ENCODE measurements at places on chromosomes 7 and 10.

DNA sequence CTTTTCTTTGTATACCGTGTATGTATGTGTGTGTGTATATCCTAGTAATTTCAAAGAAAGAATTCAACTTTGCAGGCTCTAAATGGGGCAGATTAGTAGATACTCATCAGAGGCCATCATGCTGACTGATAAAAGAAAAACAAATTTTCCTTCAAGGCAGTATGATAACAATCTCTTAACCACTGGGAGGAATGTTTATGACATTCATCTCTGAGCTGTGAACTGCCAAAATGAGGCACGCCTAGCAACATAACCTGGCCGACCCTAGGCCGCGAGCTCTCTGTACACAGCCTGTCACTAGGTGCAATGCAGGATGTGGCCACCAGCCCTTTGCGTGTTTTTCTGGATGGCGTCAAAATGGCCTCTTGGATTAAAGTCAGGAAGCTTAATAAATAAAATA is 343.7 kb upstream of the GALNT17 start:
- no peak for DNase-seq

GRCh38 chr10:124342821-124343170 is 75.9 kb downstream of the OAT start:
- no peak for DNase-seq

GRCh38 chr7:105752671-105753275 is 123.6 kb downstream of the ATXN7L1 start:
- DNase-seq: no peak

- DNase-seq: no peak
Observed at GRCh38 chr7:120792861-120793130, 65.1 kb downstream of the TSPAN12 start.

- no peak for DNase-seq
Observed at GRCh38 chr7:1715331-1715625, 45.2 kb downstream of the ELFN1 start.

GRCh38 chr10:113033991-113034390 is 83.9 kb downstream of the TCF7L2 start:
- no peak for DNase-seq

DNA sequence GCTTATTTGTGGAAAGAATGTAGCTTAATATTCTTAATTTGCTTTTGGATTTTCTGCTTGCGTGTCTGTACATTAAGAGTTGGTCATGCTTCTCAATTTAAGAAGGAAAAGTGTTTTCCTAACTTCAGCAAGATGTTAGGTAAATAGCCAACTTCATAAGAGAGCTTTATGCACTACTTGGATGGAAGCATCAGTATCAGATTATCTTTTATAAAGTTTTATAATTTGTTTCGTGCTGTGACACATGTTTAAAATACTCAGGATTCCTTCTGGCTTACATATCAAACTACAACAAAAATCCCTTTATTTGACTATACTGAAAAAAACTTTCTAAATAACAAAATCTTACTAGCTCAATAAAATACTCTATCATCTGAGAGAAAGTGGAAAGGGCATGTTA is 34.8 kb upstream of the AGR2 start:
- DNase-seq: no peak

GRCh38 chr10:86486856-86487255 is 34.7 kb downstream of the WAPL start:
- DNase-seq: no peak

DNA sequence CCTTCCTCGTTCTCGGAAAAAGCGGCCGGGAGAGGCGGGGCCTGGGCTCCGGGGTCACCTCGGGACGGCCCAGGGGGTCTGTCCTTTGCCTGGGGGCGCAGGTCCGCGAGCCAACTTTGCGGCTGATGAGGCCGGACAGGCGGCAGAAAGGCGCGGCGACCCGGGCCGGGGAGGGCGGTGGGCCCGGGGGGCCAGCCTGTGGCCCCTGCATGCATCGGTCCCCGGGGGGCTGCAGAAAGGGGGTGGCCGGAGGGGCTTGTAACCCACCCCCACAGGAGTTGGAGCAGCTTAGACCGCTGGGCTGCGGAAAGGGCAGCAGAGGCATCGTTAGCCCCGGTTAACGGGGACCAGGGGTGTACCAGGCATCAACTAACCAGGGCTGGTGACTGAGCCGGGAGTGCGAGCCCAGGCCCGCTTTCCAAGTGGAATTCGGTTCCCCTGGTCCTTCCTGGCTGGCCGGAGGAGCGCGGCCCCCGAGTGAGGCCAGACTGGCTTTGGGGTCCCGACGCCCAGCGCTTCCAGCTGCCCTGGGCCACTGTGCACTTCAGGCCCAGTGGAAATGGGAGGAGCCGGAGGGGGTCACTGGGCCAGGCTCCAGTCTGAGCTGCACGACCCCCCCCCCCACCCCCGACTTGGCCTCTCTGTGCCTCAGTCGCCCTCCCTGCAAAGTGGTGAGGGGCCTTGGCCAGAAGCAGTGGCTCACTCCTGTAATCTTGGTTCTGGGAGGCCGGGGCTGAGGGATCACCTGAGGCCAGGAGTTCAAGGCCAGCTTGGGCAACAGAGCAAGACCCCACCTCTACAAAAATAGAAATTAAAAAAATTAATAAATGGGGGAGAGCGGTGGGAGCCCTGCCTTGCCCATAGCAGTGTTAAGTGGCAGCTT is 919 bp downstream of the SLC29A4 start:
- no peak for DNase-seq

GRCh38 chr7:28160551-28160991 is 20.0 kb downstream of the JAZF1 start:
- DNase-seq: no peak

GRCh38 chr10:3783316-3783681 is 1.7 kb downstream of the KLF6 start:
- no peak for DNase-seq

- DNase-seq: peak; percentile 46
Observed at GRCh38 chr7:44283381-44284211, 41.8 kb downstream of the CAMK2B start.

DNA sequence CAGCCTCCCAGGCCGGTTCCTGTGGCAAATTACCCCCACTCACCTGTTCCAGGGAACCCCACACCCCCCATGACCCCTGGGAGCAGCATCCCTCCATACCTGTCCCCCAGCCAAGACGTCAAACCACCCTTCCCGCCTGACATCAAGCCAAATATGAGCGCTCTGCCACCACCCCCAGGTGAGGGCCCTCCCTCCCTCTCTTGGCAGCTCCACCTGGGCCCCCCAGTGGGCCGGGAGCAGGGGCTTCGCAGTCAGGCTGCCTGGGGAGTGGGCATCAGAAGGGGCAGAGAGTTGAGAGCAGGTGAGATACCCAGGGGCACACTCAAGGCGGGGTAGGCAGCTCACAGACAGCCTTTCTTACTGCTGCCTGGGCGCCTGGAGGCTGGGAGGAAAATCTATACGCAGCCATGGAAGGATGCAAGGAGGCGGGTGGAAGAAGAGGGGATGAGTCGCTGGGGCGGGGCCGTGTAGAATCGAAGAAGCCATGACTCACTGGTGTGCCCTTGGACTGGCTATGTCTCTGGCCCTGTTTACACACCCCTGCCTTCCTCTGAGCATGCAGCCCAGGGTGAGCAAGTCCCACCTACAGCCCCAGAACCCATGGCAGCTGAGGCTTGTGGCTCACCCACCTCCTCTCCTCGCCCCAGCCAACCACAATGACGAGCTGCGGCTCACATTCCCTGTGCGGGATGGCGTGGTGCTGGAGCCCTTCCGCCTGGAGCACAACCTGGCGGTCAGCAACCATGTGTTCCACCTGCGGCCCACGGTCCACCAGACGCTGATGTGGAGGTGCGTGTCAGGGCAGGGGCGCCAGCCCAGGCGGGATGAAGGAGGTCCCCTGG is 48.6 kb upstream of the PPIF start:
- DNase-seq: peak; percentile 93

DNA sequence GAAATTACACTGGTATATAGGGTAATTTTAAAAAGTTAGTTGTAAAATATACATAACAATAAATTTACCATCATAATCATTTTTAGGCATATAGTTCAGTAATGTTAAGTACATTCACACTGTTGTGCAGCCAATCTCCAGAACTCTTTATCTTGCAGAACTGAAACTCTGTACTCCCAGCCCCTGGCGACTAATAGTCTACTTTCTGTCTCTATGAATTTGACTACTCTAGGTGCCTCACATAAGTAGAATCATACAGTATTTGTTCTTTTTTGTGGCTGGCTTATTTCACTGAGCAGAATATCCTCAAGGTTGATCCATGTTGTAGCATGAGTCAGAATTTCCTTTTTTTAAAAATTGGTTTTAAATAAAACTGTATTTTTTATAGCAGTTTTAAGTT is 41.4 kb downstream of the NRF1 start:
- no peak for DNase-seq

GRCh38 chr7:117997862-117998825 is 124.9 kb upstream of the CTTNBP2 start:
- no peak for DNase-seq
